ENCODE measurements at places on chromosomes 6 and 20.

DNA sequence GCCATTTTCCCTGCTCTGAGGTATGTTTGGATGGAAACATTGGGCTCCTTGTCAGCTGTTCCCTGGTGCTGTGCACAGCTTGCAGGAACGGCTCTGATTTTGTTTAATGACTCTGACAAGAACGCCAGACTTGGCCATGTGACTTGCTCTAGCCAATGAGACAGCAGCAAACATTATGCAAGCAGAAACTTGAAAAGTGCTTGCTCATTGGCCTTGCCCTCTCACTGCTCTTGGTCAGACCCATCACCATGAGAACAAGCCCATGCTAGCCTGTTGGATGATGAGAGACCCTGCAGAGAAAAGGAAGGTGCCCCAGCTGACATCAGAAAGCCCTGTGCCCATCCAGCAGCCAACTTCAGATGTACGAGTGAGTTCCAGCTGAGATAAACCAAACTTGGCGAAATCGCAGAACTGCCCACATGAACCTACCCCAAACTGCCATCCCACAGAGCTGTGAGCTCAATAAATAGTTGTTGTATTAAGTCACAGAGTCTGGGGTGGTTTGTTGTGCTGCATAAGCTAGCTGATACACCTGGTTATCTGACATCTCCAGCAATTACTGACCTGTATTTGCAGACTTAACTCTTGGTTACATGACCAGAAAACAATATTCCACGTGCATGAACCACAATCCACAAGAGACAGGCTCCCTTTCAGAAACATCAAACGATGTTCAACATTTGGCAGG lies 96.9 kb downstream of the JPH2 start:
- no peak overlapping the region for H3K4me3 ChIP-seq
- no peak for DNase-seq
- no peak overlapping the region for H3K27ac ChIP-seq
- no peaks in the 10 kb centered on the region for H3K36me3 ChIP-seq

DNA sequence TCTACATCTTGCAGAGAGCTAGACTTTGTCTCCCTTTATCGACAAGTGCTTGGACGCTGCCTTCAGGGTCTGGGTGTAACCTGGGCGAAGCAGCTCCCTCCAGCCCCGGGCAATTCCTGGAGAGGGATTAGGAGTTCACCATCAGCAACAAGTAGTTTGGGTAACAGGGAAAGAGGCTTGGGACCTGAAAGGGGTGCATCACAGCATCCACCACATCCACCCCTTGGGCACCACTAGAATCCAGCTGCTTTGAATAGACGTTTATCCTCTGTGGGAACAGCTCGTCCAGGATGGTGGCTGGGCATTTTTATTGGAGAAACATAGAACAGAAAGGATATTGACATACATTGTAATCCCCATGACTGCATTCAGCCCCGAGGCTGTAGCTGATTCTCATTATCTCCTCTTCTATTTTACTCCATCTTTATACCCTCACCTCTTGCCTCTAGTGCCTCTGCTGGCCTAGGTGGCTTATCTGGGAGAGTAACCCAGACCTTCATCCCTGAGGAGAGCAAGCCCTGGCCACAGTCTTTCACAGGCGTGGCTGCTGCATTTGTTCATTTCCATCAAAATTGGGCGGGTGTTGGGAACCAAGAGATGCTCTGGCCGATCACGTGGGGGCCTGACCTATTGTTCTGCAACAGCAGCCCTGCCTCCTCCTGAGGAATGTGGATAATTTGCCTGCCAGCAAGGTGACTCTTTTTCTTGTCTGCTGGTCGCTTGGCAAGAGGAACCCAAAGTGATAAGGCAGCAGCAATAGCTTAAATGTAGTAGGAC lies 109.2 kb upstream of the RALGAPA2 start:
- H3K27ac ChIP-seq, result no peak overlapping the region
- DNase-seq, result no peak
- H3K27me3 ChIP-seq, result peaks cover 10% of the 10 kb centered on the region

DNA sequence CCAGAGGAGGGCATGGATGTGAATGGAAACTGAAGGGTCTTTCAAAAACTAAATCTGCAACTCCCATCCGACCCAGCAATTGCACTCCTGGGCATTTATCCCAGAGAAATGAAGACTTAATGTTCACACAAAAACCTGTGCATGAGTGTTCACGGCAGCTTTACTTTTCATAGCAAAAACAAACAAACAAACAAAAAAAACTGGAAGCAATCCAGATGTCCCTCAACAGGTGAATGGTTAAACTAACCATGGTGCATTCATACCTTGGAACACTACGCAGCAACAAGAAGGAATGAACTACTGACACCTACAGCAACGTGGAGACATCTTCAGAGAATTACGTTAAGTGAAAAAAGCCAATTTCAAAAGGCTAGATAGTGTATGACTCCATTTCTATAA lies 32.2 kb downstream of the PMEPA1 start:
- no peak overlapping the region for H3K4me3 ChIP-seq
- no peaks in the 10 kb centered on the region for H3K36me3 ChIP-seq
- H3K4me1 ChIP-seq, result no peaks in the 10 kb centered on the region
- no peak overlapping the region for H3K27ac ChIP-seq

DNA sequence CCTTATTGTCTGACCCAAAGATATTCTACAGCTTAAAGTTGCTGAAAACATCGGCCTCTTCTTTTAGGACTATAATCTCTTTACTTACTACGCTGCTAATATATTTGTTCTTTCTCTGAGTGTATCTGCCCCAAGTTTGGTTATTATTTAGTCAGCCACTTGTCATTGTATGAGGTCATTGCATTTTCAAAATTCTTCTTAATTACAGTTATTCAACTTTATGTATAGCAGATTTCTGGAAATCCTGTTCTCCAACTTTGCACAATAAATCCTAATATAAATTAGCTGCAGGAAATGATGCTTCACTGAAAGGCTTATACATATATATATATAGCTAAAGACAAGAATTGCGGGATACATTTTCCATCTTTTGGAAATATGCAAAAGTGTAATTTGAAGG lies 88.5 kb upstream of the HIVEP1 start:
- H3K36me3 ChIP-seq, result no peaks in the 10 kb centered on the region
- no peak overlapping the region for H3K4me3 ChIP-seq
- no peak overlapping the region for H3K27ac ChIP-seq
- H3K4me1 ChIP-seq, result peaks cover 2% of the 10 kb centered on the region

DNA sequence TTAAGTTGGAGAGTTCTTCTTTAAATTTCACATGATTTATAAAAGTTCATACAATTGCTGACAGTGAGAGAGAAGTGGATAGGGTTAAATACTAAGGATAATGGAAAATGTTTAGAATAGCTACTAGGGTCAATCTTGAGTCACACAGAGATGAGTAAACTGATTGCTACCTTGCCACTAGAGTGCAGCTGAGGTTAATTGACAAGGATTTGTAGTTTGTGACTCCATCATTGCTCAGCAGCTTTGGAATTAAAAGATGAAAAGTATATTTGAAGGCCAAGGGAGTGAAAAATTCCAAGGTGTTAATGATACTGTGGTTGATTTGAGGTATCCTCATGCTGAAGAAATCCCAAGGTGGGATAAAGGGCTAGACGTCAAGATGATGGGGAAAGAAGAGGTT lies 524.0 kb downstream of the UTRN start:
- H3K27me3 ChIP-seq, result no peaks in the 10 kb centered on the region
- H3K4me1 ChIP-seq, result no peaks in the 10 kb centered on the region
- DNase-seq, result no peak
- peaks cover 47% of the 10 kb centered on the region for H3K36me3 ChIP-seq
- no peak overlapping the region for H3K4me3 ChIP-seq

DNA sequence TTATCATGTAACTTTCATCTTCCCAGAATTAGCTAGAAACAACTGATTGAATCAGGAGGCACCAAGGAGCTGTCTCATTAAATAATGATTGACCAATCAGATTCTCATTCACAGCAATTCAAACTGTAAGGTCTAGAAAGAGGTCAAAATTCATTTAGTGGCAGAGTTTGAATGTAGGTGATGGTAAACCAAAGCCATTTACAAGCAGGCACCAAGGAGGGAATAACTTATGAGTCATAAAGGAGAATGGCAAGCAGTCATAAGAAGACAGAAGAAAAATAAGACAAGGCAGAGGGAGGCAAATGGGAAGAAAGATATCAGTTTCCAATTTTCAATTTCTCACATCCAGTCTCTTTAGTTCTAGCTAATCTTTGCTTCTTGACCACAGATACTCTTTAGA lies 52.9 kb upstream of the DEFB112 start:
- H3K27ac ChIP-seq, result no peak overlapping the region
- DNase-seq, result no peak
- no peaks in the 10 kb centered on the region for H3K4me1 ChIP-seq
- H3K4me3 ChIP-seq, result no peak overlapping the region

GRCh38 chr20:24798930-24799705 lies 150.0 kb upstream of the CST7 start:
- no peaks in the 10 kb centered on the region for H3K4me1 ChIP-seq
- H3K27me3 ChIP-seq, result no peaks in the 10 kb centered on the region
- no peak for DNase-seq

All from T-helper 2 cell treated with Interferon-gamma antibody and Interleukin-4, amounts not matched to agents 5 μg/mL and 100 μg/mL, for 36 hours (primary cell).